NAMALWA (cell line): ENCODE measurements at places on chromosomes 1 and 21.
A peak's percentile ranks its signal among the peaks of the same experiment; 100 is the strongest.

DNA sequence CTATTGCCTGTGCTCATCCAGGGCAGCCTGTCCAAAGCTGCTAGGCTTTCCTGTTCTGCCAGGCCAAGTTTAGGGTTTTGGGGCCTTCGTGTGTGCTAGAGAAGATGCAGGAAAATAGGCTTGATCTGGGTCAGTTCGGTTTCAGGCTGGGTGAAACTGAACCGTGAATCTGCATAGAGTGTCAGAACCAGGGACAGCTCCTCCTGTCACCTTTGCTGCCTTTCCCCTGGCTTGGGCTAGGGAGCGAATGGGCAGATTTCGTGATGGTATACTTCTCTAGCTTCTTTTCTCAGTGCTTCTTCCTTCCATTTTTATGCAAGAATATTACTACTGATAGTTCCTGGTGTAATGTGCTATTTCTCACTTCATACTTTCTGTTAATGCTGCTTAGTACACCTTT, 6.0 kb upstream of the AGO1 start:
- peak; percentile 35 for DNase-seq

DNA sequence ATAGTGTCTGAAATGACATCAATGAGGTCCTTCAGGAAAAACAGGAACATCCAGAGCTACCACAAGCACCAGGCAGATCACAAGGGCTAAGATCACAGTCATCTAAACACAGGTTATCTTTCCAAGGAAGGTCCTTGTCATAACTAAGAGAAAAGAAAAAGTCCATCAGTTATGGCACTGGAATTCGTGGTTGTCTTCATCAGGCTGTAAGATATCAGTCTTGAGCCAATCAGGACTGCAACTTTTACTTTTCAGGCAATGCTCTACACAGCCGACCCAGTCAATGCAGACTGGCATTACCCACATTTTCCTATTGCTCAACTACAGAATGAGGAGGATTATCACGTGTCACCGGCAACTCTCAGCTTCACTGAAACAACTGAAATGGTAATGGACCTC, 26.4 kb downstream of the SORT1 start:
- DNase-seq: no peak

- DNase-seq: no peak
Observed at GRCh38 chr1:26998429-26999300, 5.2 kb downstream of the TRNP1 start.

DNA sequence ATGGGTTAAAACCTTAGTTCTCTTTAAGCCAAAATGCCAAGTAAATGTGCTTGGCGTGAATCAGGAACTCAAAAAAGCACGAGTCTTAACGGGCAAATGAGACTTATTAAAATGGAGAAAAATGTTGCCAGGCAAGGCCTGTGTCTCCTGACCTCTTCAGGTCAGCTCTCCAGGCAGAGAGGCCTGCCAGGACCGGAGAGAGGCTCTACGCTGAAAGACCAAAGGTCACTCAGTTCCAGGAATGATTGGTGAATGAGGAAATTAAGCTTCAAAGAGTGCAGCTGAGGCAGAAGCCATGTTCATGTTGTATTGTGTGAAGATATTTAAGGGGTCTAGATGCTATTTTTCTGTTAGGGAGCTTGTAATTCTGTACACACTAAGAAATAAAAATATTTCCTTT, 66.6 kb downstream of the SPAG17 start:
- DNase-seq: no peak

GRCh38 chr1:8303141-8303540, 14.8 kb upstream of the SLC45A1 start:
- no peak for DNase-seq

DNA sequence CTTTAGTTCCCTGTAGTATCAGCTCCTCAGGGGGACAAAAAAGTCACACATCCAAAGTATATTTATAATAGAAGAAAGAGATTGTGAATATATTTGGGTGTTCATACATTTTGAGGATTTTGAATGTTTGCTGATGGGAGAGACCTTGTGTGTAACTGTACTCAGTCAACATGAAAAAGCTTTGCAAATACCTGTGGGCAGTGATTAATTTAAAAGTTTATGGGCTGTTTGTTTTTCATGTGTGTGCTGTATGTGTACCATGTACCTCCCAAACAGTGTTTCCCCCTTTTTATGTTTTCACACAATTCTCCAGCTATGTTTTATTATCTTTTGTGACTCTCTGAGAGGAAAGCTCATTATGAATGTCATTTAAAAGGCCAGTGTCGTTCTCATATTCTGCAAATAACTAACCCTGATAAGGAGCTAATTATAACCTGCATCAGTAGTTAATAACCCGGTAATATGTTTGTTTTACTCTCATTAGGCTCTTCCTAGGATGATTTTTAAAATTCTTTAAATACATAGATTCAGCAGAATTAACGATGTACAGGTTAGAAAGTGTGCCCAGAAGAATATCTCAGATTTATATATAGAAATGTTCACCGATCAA, 271.5 kb downstream of the NFIA start:
- DNase-seq: no peak

- peak; percentile 9 for DNase-seq
Observed at GRCh38 chr1:172255223-172255560, 165.3 kb upstream of the C1orf105 start.

- DNase-seq: peak; percentile 69
Observed at GRCh38 chr1:15525050-15526020, 1.3 kb upstream of the DNAJC16 start.

GRCh38 chr1:99661780-99662179, 15.9 kb downstream of the PALMD start:
- no peak for DNase-seq

DNA sequence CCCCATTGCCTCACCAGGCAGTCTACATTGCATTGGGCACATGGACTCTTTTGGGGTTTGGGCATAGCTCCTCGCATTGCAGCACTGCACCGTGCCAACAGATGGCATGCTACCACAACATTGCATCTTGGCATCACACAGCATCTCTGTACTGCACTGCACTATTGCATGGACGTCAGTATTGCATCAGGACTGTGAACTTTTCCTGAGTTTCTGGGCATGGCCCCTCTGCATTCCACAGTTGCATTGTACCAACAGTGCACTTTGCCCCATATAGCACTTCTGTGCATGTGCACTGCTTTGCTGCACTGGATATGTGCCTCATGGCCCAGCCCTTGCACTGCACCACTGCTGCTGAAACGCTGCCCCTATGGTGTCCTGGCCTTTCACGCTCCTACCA, 9.6 kb downstream of the PTPRU start:
- DNase-seq: peak; percentile 37

DNA sequence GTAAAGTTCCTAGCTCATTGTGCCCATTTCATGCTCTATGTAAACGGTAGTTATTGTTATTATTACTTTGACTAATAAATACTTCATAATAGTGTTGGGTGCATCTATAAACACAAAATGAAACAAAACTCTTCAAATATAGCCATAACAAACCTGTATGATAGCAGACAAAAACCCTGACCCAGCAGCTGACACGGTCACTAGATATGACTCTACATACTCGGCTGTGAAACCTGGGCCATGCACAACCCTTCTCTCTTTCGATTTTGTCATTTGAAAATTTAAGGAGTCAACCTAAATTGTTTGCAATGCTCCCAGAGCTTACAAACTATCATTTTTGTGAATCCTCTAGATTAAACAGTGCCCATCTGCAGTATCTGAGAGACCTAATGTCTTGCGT, 8.0 kb upstream of the RGS13 start:
- no peak for DNase-seq
